ENCODE measurements at places on chromosomes 2 and 18.

DNA sequence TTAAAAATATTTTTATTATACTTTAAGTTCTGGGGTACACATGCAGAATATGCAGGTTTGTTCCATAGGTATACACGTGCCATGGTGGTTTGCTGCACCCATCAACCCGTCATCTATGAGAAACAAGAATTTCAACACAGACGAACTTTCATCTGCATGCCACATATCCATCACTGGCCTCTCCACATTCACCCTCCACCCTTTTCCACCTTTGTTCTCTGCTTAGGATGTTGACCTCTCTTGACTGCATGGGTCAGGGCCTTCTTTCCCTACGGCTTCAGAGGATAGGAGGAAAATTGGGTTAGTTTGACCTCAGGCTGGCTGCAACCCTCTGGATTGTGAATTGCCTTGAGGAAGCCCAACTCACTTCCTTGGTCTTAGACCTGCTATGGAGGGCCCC is 260.9 kb downstream of the MREG start:
- DNase-seq = no peak

- DNase-seq = no peak
Measured at GRCh38 chr2:239316562-239317465, 84.0 kb downstream of the HDAC4 start.

GRCh38 chr2:163665817-163666216 is 70.0 kb downstream of the FIGN start:
- DNase-seq = no peak

GRCh38 chr2:205858881-205859441 is 176.7 kb downstream of the NRP2 start:
- DNase-seq = no peak

GRCh38 chr2:64789466-64790320 is 136.0 kb upstream of the SERTAD2 start:
- DNase-seq = no peak

DNA sequence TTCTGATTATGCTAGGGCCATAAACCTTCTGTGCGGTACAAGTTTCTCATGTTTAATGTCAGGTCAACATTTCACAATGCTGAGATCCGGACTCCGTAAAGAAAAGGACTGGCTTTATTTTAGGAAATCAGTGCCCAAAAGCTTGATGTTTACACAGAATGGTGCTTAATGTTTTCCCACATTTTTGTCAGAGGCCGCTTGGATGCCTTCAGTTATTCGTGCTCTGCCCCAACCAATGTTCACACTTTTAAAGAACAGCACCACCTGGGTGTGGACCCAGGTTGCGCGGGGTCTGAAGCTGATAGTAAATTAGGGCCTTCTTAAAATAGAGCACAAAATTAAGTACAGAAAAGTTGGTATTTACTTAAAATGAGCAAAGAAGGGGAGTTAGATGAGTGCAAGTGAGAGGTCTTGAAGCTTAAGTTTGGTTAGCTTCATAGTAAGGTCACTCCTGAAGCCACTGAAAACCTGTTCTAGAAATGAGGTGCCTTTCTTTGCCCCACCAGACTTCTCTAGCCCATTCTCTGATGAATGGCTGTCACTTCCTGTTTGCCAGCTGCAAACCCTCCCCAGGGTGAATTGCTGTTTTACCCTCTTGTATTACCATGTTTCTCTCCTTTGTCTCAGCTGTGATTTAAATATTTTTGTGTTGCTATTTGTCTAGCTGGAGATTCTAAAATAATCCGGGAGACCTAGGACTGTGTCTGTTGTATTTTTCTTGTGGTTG is 20.5 kb downstream of the SLC3A1 start:
- no peak for DNase-seq

DNA sequence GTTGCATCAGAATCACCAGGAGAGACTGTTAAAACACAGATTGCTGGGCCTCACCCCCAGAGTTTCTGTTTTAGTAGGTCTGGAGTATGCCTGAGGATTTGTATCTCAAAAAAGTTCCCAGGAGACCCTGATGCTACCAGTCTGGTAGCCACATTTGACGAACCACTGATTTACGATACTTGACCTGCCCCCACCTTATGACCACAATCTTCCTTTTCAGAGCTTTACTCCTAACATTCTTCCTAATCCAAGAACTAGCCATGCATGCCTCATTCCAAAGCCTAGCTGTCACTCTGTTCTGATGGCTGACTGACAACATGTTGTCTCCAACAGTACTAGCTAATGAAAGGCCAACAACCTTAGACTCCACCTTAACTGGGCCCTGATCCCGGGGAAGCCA is 191.4 kb downstream of the MBD2 start:
- no peak for DNase-seq

GRCh38 chr2:215654148-215654819 is 218.4 kb upstream of the FN1 start:
- DNase-seq = no peak

DNA sequence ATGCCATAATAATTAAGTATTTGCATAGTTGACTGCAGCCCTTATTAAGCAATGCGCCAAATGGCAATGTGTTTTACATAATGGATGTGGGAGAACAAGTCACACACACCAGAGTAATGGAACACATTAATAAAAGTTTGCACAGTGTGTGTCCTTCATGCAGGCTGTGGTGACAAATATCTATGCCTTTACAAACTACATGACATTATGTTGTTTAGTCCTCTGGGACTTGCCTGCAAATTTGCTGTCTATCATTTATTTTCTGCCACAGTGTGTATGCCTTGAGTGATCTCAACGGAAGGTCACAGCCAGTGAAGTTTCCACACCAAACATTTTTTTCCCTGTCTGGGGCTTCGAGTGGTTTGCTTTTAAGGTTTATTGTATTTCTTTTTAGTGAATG is 175.2 kb upstream of the TMEFF2 start:
- DNase-seq = no peak
